Stimulated activated CD8-positive, alpha-beta memory T cell treated with anti-CD3 and anti-CD28 coated beads, Interleukin-4, amount 100 ng/mL, for 4 hours (primary cell): ENCODE measurements at places on chromosomes 5 and 9.

GRCh38 chr9:132546148-132547051 is 36.0 kb upstream of the BARHL1 start:
- no peak for DNase-seq

DNA sequence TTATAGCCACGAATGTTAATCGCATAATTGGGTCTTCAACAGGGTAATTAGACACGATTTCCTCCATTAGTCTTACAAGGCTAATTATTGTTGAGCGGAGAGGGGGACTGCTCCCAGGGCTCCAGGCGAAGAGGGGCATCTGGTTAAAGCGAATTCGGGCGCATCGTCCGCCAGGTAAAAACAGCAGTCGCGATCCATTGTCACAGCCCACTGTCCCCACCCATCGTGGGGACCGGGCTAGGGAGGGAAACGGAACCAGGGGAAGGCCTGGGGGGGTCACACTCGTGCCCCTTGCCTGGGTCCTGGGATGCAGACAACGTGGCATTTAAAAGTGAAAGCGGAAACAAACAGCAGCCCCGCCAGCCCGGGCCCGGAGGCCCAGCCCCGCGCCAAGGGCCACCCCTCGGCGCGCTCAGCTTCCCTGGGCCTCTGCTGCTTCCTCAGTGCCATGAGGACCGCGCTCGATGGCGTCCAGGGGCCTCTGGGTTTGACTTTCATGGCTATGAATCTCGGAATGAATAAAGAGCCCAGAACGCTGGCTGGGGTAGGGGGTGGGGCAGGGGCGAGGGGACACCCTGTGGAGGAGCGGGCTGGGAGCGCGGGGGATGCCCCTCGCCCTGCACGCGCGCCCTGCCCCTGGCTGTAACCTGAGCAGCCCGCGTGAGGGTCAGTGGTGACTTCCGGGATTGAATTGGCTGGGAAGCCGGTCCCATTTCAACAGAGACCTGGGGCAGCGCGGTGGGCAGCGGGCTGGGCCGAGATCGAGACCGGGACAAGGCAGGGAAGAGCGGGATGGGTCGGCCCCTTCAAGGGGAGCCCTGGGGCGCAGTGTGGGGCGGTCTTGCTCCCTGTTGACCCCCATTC is 99.9 kb downstream of the GTF3C4 start:
- peak; percentile 41 for DNase-seq

DNA sequence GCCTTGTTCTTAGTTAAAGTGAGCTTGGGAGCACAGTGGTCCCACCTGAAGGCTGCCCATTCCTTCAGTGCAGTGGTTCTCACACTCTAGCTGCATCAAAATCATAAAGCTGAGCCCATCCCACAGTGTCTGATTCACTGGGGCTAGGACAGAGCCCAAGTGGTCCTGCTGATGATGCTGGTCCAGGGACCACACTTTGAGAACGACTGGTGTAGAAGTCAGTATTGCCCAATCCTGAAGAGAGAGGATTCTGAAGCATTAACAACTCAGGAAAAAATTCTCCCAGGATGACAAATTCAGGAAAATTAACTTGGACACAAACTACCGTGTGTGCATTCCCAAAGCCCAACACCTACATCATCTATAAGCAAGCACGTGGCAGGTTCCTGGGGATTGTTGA is 176.2 kb downstream of the GABBR2 start:
- DNase-seq, result no peak

DNA sequence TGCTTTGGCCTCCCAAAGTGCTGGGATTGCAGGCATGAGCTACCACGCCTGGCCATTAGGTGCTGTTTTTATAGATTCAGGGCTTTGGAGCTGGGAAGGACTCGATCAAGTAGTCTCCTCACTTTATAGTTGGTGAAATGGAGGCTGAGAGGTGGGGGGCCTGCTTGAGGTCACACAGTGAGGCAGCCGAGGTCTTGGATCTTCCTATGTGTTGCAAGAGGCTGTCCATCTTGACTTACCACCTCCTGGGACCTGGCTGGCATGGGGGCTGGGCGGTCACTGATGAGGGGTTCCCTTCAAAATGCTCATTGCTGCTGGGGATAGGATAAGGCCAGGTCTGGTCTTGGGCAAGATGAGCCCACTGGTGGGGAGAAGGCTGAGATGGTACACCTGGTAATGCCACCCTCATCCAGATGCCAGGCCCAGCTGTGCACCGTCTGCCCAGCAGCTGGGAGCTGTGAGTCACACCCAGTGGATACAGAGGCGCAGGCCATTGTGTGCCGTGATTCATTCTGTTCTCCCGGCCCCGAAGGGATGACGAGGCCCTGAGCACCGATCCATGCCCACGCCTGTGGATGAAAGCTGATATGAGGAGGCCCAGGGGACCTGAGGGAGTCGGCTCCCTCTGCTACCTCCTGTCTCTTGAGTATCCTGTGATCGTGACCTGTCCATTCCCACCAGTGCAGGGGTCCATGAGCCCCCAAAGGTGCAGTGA is 10.5 kb upstream of the NDST1 start:
- DNase-seq, result no peak

GRCh38 chr9:126631254-126631653 is 17.5 kb downstream of the LMX1B start:
- no peak for DNase-seq

- DNase-seq, result no peak
Observed at GRCh38 chr5:56700711-56701110, 114.6 kb upstream of the MAP3K1 start.

DNA sequence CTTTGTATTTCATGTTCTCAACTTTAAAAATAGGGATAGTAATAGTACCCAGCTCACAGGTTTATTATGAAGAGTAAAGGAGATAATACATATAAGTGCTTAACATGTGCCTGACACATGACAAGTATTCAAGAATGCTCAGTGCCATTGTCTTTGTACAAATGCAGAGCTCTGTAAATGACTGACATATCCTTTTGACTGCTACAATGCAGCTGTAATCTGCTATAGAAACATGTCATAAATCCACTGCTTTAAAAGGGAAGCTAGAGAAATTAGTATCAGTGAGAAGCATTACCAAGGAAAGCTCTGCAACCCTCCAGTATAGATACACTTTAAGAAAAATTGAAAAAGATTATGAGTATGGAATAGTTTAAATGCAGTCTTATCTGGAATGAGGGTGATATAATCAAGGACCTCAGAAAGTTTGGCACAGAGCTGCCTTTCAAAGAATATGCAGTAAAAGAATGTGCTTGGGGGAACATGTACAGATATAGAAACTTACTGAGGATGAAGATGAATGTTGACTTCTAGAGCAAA is 17.9 kb downstream of the ERAP1 start:
- no peak for DNase-seq

DNA sequence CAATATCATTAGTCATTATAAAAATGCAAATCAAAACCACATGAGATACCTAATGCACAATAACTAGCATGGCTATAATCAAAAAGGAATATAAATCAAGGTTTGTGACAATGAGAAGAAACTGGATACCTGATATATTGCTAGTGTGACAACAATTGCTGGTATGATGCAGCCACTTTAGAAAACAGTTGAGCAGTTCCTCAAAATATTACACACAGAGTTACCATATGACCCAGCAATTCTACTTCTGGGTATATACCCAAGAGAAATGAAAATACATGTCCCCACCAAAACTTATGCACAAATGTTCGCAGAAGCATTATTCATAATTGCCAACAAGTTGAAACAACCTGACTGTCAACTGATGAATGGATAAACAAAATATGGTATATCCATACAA is 339.7 kb upstream of the POU5F2 start:
- DNase-seq, result no peak

GRCh38 chr9:116232424-116233159 is 79.0 kb downstream of the PAPPA start:
- no peak for DNase-seq

- no peak for DNase-seq
Observed at GRCh38 chr5:116492016-116492623, 82.5 kb downstream of the SEMA6A start.

DNA sequence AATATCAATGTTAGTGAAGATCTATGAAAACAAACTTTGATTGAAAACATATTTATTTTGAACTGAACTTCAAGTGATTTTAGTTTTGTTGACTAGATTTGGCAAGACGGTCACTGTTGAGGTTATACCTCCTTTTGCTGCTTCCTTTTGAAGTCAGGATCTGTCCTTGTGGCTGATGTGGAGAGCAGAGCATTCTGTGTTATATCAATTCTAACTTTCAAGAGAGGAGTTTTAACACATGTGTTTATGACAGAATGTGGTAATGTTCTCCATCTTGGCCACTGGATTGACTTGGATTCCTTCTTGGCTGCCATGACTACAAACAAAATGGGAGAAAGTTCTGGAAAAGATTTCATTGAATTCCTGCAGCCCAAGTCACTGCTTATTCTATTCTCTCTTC is 104.0 kb upstream of the ACTBL2 start:
- no peak for DNase-seq

DNA sequence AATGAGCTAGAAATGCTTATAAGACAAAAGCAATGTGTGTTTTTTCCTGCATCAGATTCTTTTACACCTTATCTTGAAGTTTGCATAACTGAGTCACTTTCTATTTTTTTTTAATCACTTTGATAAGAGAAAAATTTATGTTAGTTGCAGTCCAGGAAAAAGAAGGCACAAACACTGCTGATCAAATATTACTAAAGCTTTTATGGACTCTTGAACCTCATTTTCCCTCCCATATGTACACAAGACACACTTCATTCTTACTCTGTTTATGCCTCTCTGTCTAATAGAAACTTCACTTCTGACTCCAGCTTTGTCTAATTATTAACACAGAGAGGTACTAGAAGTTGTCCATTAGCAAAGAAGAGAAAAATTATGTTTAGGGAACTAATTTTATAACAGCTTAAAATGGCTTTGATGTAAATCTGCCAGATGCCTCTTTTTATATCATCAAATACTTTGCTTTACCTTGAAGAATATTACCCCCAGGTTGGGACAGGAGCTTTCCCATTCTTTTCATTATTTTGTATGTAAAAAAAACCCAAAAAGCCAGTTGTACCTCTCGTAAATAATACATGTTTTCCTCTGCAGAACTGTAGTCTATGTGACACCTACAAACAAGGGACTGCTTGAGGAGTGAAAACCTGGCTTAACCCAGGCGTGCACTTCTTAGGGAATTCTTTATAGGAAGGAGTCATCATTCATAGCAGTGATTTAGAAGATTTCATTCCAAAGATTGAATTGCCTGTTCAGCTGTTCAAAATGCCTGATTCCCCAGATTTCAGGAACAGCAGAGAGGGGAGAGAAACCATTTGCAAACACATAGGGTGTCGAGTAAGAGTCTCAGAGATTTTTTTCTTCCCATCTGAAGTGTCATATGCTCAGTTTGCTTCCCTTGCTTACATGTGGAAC is 72.6 kb downstream of the DAPK1 start:
- no peak for DNase-seq

GRCh38 chr5:119289438-119290044 is 66.3 kb upstream of the TNFAIP8 start:
- no peak for DNase-seq

- peak; percentile 11 for DNase-seq
Observed at GRCh38 chr5:55062039-55062779, 38.2 kb downstream of the GZMK start.

DNA sequence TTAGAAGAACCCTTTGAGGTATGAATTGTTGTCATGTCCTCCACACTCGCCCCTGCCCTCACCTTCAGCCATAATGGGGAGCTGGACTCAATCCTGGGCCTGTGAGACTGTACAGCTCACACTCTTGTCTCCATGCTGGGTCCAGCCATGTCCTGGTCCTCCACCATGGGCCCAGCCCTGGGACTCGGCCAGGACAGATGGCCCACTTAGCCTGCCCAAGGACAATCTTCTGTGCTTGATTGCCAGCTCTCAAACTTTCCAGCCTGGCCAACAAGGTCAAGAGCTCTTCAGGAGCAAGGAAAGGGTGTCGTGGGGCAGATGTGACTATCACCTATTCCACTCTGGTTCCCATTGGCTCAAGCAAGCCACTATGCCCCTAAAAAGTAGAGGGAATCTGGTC is 90.8 kb downstream of the HRH2 start:
- no peak for DNase-seq

DNA sequence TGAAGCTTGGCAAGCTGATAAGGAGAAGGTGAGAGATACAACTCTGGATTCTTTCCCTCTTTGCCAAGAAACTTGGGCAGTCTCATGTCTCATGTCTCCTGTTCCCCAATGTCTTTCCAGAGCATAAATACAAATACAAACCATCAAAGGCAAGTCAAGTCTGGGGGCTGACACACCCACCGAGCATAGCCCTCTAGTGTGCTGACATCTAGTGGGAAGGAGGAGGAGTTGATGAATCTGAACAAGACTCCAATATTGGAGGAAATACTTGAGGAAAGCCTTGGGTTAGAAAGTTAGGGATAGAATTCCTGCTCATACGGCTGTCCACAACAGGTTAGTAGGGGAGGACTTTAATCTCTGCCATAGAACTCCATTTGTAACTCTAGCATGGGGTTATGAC is 8.6 kb downstream of the MLANA start:
- no peak for DNase-seq

GRCh38 chr9:3296536-3296935 is 229.3 kb downstream of the RFX3 start:
- DNase-seq, result no peak

DNA sequence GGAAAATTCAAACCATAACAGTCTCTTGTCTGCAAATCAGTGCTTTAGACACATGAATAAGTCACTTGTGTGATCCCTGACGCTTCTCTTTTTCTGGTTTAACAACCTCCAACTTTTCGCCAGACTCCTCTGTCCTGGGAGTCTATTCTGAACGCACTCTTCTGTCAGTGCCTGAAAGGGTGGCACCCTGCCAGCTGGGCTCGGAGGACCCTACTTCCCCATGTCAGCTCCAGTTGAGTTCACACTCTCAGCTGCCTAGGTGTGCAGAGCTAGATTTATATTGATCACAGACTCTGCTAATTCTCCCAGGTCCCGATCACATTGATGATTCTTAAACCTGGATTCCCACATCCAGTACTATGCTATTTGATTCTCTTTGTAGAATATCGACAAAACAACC is 649.1 kb downstream of the BNC2 start:
- DNase-seq, result no peak

DNA sequence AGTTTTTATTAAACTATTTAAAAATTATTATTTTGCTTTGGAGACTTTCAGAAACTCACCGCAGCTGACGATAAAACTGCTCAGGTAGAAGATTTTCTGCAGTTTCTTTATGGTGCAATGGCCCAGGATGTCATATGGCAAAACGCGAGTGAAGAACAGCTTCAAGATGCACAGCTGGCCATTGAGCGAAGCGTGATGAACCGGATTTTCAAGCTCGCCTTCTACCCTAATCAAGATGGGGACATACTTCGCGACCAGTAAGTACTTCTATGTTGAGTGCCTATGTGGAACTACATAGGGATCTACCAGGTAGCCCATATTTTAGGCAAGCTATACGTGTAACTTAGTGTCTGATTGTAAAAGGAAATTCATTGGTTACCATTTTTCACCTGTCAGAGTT is 94.0 kb downstream of the GAPVD1 start:
- no peak for DNase-seq

- no peak for DNase-seq
Observed at GRCh38 chr9:98523231-98523901, 185.4 kb downstream of the GABBR2 start.

GRCh38 chr5:28809811-28810750 is 1771.7 kb upstream of the CDH9 start:
- DNase-seq, result no peak
